Activated CD4-positive, CD25-positive, alpha-beta regulatory T cell treated with anti-CD3 and anti-CD28 coated beads, Interleukin-2, amount 50 U/mL, for 16 hours (primary cell): ENCODE measurements at places on chromosomes 7 and 10.

DNA sequence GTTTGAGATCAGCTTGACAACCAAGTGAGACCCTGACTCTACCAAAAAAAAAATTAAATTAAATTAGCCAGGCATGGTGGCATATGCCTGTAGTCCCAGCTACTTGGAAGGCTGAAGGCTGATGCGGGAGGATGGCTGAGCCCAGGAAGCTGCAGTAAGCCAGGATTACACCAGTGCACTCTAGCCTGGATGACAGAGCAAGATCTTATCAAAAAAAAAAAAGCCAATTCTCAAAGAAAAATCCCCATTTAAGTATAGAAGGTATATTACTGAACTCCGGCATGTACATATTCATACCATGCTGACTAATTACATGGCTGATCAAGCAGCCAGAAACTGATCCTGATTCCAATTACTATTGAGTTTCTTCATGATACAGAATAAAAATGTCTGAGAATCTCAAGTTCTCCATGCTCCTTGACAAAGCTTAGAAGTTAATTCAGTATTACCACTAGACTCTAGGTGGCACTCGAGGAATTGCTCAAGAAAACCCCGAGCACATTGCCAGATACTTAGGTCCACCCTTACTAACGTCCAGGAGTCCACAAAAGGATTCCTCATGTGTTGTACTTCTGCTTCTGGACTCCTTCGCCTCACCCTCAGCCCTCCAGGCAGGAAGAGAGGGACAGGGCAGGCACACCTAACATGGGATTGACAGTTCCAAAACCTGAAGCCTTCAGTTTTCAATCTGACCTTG lies 148.9 kb downstream of the PARD3 start:
- no peak for DNase-seq

DNA sequence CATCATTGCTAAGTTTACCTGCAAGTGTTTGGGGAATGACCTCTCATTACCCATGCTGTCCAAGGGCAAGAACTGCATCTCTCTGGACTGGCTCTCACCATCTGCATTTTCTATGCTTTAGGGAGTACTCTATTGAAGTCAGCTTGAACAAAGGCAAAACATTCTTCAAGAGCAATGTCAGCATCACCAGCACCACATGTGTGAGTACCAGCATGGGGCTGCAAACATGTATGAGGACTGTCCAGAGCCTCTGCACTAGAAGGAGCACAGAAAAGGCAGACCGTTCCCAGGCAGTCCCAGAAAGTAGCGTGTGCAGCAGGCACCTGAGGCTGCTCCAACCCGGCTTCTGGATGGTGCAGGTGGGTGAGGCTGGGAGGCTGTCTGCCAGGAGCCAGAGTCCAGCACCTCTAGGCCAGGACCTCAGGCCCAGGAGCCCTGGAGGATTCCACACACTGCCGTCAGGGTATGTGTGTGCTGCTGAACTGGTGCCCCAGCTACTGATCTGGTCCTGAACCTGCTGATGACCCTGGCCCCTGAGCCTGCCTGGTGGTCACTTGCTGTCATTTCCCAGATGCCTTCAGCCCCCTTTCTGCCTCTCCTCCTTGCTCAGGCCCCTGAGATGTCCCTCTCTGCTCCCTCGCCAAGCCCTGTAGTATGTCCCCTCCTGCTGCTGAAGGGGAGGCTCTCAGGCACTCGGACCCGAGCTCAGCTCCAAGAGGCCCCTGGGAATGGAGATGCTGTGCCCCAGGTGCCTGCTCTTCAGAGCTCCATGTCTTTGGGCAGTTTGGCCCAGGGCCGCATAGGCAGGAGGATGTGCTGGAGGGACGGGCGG lies 20.7 kb downstream of the ANTXRL start:
- no peak for DNase-seq

DNA sequence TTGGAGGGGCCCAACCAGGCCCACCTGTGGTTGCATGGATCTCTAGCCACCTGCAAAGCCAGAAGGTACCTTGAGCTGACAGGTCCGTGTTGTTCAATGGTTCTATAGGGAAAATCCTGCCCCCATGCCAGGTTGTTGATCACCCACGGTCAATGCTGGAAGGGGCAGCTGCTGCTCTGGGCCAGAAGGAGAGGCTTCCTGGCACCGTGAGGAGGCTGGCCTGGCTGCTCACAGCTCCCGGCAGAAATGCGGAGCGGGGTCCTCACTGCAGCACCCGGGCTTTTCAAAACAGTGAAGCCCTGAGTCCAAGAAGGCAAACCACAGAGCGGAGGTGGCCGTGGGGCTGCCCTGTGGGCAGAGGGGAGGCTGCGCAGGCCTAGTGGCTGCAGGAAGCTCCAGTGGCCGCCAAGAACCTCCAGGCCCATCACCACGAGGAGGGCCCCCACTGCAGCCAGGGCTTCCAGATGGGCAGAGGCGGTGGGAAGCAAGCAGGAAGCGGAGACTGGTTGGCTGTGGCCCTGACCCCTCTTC lies 25.0 kb upstream of the GPR146 start:
- no peak for DNase-seq

DNA sequence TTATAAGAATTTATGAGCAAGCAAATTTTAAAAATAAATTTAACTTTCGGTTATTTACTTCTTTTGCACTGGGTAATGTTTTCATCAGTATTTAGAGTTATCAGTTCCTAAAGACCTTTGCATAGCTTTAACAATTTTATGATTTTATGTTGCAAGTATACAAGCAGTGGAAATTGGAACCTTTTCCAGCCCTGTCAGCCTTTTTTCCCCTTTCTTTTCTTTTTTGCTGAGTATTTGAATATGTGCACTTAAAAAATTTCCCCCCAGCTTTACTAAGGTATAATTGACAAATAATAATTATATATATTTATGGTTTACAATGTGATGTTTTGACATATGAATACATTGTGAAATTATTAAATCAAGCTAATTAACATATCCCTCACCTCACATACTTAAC lies 62.6 kb downstream of the MKLN1 start:
- DNase-seq = no peak

- DNase-seq = no peak
These were observed 1.2 kb downstream of the UBE3C start for GRCh38 chr7:157139810-157140510.
